ENCODE measurements at places on chromosomes 11 and 22. TPM values are rescaled to one million over a fixed set of nuclear protein-coding genes. Genes with fewer than 3 reads are reported as not detected.

The ASCL2 gene
- not detected for total RNA-seq

The SUSD2 gene
- total RNA-seq, result 5.5 TPM

The FGF4 gene
- not detected for total RNA-seq

The RIC3 gene
- not detected for total RNA-seq

The ADORA2A gene
- total RNA-seq, result 1.8 TPM

The JRKL gene
- total RNA-seq, result 13.5 TPM

The TMEM86A gene
- 1.4 TPM for total RNA-seq

The SPI1 gene
- total RNA-seq, result not detected

The C11orf86 gene
- not detected for total RNA-seq

The RASL10A gene
- total RNA-seq, result not detected

The PAX6 gene
- 29.0 TPM for total RNA-seq

The SLC25A18 gene
- 0.57 TPM for total RNA-seq

The MIAT gene
- 0.45 TPM for total RNA-seq

The MYO18B gene
- total RNA-seq, result not detected

The OR8D1 gene
- total RNA-seq, result not detected

The HSPB2 gene
- total RNA-seq, result 0.80 TPM

The E2F8 gene
- 22.0 TPM for total RNA-seq

The RASD2 gene
- 0.95 TPM for total RNA-seq

The UBQLN3 gene
- not detected for total RNA-seq

The MIF gene
- 695 TPM for total RNA-seq

The TRIM29 gene
- 208 TPM for total RNA-seq

The SYT7 gene
- 8.9 TPM for total RNA-seq

The CDC45 gene
- 27.5 TPM for total RNA-seq

The SERHL2 gene
- 2.4 TPM for total RNA-seq

The MS4A7 gene
- total RNA-seq, result not detected

The RBX1 gene
- 52.9 TPM for total RNA-seq

The CADM1 gene
- not detected for total RNA-seq

The NPAT gene
- 18.6 TPM for total RNA-seq

The ST14 gene
- 141 TPM for total RNA-seq

The SYT12 gene
- 11.1 TPM for total RNA-seq

The B3GAT1 gene
- not detected for total RNA-seq

The USP2 gene
- 2.7 TPM for total RNA-seq

The DBX1 gene
- total RNA-seq, result not detected

The OR52K2 gene
- not detected for total RNA-seq

The CBLIF gene
- total RNA-seq, result not detected

The ROM1 gene
- 7.0 TPM for total RNA-seq

The OR5AP2 gene
- total RNA-seq, result not detected

The CRYBA4 gene
- total RNA-seq, result not detected

The MMP27 gene
- total RNA-seq, result not detected

The KRTAP5-1 gene
- total RNA-seq, result not detected

The CSTPP1 gene
- total RNA-seq, result 88.3 TPM

The PRCP gene
- 46.2 TPM for total RNA-seq

The EIF4ENIF1 gene
- 15.3 TPM for total RNA-seq

The RFPL2 gene
- not detected for total RNA-seq

The TTC36 gene
- 0.41 TPM for total RNA-seq

The BRSK2 gene
- 2.9 TPM for total RNA-seq

The OR52N2 gene
- not detected for total RNA-seq

The HOATZ gene
- total RNA-seq, result not detected
